Astrocyte (in vitro differentiated cells and primary cell): ENCODE measurements at places on chromosomes 6 and 20. TPM values are rescaled to one million over a fixed set of nuclear protein-coding genes. Genes with fewer than 3 reads are reported as not detected.
A peak's percentile ranks its signal among the peaks of the same experiment; 100 is the strongest.

DNA sequence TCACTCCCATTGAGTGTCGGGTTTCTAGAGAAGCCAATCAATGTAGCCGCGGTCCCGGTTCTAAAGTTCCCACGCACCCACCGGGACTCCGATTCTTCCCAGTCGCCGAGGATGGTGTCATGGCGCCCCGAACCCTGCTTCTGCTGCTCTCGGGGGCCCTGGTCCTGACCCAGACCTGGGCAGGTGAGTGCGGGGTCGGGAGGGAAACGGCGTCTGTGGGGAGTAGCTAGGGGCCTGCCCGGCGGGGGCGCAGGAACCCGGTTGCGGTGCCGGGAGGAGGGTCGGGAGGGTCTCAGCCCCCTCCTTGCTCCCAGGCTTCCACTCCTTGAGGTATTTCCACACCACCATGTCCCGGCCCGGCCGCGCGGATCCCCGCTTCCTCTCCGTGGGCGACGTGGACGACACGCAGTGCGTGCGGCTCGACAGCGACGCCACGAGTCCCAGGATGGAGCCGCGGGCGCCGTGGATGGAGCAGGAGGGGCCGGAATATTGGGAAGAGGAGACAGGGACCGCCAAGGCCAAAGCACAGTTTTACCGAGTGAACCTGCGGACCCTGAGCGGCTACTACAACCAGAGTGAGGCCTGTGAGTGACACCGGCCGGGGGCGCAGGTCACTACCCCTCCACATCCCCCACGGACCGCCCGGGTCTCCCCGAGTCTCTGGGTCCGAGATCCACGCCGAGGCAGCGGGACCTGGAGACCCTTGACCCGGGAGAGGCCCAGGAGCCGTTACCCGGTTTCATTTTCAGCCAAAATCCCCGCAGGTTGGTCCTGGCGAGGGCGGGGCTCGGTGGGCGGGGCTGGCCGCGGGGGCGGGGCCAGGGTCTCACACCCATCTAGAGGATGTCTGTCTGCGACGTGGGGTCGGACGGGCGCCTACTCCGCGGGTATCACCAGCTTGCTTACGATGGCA is 35.2 kb upstream of the HLA-G start:
- no peak for DNase-seq

PKHD1 gene
- 0.16 and 0.17 TPM in 2 replicates for total RNA-seq

BHLHE23 gene
- not detected in 2 replicates for total RNA-seq

- DNase-seq, result peak; percentile 69
Measured at GRCh38 chr6:27650620-27651370, 177.9 kb upstream of the ZNF184 start.
